ENCODE measurements at places on chromosomes 5 and 9. TPM values are rescaled to one million over a fixed set of nuclear protein-coding genes. Genes with fewer than 3 reads are reported as not detected.

NXNL2 gene
- not detected for total RNA-seq

PRDM9 gene
- total RNA-seq: not detected

GABRG2 gene
- not detected for total RNA-seq

CTXN3 gene
- not detected for total RNA-seq

DNA sequence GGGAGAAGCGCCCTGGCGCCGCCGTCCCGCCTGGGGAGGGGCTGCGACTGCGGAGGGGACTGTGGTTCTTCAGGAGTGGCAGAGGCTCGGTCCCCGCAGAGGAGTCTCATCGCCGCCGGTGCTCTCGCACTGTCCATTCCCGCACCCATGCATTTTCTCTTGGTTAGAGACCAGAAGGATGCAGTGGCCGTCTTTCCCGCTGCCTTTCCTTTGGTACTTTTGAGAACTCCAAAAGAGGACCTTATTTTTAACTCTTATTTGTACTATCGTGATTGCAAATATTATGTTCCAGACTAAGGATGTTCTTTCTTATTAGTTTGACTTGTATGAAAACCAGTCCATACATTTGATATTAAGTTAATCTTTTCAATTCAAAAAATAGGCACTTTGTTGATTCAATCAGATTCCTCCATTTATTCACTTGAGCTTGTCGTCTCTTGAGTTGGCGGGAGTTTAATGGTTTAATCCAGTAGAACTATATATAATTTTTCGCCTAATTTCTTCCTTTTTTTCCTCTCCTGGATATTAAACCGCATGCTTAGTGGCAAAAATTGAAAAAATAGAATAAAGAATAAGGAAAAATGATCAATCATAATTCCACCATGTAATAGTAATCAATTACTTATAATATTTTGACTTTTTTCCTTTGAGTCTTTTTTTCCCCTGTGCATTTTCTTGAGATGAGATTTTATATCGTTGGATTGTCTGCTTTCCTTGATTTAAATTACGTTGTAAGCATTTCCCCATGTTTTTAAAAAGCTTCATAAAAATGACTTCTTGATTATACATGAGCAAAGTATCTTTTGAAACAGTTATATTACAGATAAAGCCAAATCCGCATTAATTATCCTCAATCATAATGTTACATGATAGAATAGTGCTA lies 861 bp downstream of the ZFYVE16 start:
- DNase-seq: no peak

- peak; percentile 84 for DNase-seq
Observed at GRCh38 chr5:1500411-1501091, 23.2 kb downstream of the LPCAT1 start.

DNA sequence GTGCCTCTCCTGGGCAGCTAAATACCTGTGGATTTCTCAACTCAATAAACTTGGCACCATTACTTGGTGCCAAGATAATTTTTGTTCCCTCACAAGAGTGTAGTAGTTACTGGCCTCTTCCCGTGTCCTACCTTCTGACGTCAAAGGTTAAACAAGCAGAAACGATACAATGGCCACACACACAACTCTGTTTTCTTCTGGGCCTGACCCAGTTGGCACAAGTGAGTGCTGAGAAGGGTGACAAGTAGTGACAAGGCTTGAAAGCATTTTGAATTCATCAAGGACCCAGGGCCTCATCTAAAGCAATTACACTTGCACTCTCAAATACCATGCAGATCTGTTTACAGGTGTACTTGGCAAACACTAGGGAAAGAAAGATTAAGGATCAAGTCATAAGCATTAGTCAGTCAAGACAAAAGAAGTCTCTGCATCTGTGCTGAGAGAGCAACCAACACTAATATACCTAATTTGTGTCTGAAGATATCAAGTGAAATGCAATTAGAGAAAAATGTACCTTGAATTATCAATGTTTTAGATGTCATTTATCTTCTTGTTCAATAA lies 30.8 kb downstream of the RASEF start:
- DNase-seq: no peak

DNA sequence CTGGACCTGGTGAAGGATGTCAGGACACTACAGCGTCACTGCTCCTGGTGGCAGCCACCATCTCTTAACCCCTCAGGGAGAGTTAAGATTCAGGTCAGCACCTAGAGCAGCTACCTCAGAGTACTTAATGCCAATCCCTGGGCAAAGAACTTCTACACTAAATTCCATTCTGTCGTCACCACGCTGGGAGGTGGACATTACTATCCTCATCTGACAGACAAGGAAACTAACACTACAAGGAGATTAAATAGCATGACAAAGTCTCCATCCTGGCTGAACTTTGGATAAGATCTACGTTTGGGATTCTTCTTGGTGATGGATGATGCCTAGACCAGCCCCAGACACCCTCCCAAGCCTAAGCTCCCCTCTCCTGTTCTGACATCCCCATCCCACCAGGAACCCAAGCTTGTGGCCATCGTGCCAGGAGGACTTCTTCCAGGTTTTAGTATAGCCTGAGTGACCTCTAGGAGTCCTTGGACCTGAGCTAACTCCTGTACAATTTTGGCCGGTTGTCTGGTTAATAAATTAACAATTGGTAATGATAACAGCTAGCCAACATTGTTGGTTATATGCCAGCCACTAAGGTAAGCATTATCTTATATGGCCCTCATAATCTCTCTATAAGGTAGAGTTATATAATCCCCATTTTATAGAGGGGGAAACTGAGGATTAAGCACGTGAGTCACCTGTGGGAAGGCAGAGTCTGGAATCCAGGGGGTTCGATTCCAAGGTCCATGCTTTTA lies 54.8 kb downstream of the C5orf15 start:
- no peak for DNase-seq

DNA sequence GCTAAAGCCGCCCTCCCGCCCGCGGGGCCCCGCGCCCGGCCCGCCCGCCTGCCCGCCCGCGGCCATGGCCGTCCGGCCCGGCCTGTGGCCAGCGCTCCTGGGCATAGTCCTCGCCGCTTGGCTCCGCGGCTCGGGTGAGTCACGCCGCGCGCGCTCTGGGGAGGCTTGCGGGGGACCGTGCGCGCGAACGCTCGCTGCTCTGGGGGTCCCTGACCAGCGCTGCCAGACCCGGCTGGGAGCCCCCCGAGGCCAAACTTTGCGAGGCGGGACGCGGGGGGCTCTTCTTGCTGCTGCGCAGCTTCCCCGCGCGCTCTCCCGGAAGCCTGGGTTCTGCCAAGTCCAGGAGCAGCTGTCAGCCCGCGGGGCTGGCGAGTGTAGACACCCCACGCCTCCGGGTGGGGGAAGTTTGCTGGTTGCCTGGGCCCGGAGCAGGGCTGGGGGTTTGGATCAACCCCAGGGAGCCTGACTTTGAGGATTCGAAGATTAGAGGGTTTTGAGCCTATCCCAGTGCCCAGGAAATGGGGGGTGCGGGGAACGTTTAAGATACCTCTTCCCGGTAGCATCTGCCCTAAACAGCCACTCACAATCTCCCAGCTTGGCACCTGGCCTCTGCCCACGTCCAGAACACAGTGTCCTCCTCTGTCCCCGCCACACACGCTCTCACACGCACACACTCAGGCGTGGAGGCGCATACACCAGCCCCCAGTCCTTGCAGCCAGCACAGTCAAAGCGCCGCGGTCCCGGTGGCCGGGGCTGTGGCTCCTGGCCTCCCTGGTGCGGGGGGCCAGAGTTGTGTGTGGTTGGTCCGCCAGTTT lies 535 bp downstream of the UNC5A start:
- no peak for DNase-seq
